ENCODE measurements at places on chromosomes 4 and X.

DNA sequence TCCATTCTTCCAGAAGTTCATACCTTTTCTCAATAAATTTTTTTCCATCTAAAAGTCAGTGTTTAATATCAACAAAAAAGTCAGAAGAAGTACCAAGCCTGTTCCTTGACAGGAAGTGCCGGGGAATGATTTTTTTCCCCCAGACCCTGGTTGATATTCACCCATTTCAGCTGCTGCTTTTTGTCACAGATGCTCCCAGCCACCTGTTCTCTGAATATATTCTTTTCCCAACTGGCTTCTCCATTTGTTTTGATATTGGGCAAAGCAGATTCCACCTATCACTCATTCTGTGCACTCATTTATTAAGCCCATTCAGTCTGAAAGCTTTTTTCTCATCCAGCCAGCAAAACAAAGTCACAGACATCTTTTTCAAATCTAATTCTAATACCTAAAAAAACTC lies 139.9 kb downstream of the FRMPD4 start:
- DNase-seq, result no peak

- no peak for DNase-seq
Observed at GRCh38 chr4:42385516-42385915, 11.8 kb upstream of the SHISA3 start.

DNA sequence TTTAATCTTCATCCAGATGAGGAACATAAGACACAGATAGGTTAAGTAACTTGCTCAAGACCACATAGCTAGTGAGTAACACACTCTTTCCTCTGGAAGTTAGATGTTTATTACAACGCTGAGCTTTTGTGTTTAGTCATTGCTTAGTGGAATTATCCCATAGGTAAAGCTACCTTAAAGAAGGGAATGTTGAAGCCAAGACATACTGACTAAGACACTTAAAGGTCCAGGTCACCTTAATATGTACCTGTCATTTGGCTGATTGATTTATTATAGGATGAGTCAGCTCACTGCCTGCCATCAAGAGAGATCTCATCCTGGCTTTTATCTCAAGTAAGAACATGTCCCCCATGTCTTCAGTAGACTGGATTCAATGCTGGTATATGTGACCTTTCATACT lies 53.4 kb downstream of the KDR start:
- no peak for DNase-seq

DNA sequence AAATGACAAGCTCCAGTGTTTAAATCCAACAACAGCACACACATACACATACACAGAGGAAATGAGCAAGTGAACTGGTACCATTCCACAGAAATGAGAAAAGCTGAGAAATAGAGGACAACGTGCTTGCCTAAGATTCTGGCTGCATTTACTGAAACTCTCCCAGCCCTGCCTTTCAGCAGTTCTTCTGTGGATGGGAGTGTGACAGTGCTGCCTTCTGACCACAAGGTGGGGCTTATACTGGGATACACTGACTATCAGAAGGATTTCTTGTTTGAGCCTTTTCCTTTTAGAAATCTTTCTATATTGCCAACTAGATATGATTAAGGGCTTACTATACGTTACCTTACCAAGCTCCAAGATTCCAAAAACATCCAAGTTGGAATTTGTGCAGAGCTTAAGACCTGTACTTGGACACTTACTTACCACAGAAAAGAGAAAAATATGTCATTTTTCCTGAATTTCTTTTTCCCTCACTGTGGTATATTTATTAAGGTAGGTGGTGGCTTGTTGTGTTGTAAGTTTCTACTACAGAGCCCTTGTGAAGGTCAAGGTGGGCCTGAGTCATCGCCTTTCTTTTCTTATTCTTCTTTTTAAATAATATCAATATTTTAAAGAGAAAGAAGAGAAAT lies 10.7 kb upstream of the CXCL8 start:
- DNase-seq, result peak; percentile 71

DNA sequence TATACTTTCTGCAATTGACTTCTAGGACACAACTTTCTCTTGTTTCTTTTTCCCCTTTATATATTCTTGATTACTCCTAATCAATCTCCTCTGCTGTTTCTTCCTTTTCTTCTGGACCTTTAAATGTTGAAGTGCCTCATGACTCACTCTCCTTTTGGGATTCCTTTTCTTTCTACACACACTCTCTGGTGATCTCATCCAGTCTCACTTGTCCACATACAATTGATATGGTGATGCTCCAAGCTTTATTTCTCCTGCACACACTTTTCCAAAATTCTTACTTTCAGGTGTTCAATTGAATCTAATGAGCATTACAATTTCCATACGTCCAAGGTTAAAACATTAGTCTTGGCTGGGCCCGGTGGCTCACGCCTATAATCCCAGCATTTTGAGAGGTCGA lies 794.8 kb upstream of the EPHA5 start:
- DNase-seq, result no peak

DNA sequence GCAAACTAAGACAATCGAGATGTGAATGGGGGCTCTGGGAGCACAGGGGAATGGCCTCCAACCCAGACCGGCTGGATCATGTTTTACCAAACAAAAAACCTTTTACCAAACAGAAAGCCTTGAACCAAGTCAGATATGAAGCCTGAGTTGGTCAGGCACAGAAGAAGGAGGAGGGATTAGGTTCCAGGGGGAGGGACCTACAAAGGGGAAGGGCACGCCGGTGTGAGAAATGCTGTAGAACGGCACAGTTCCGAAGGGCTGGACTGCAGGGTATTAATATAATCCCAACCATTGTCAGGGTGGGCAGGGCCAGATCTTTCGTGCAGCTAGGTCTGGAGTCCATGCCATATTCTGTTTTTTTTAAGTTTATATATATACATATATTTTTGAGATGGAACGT lies 52.9 kb upstream of the NYX start:
- no peak for DNase-seq

DNA sequence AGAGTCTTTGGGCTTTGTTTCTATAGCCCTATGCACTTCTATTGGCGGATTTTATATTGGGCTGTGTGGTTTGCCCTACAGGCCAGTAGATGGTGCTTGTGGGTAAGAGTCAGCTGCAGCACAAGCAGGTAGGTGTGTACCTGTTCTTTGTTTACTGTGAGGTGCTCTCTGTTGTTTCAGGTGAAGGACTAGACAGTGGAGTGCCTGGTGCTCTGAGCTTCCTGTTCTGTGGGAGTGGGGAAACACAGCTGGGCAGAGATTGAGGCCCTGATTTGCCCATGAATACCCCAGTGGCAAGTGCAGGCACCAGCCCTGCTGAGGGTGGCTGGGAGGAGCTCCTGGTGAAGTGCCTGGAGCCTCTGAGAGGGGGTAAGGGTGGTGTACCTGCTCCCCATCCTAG lies 26.3 kb upstream of the UCP1 start:
- peak; percentile 28 for DNase-seq

- no peak for DNase-seq
Observed at GRCh38 chr4:6134612-6135220, 65.6 kb downstream of the JAKMIP1 start.

GRCh38 chrX:40543661-40544328 lies 37.0 kb upstream of the ATP6AP2 start:
- peak; percentile 78 for DNase-seq

DNA sequence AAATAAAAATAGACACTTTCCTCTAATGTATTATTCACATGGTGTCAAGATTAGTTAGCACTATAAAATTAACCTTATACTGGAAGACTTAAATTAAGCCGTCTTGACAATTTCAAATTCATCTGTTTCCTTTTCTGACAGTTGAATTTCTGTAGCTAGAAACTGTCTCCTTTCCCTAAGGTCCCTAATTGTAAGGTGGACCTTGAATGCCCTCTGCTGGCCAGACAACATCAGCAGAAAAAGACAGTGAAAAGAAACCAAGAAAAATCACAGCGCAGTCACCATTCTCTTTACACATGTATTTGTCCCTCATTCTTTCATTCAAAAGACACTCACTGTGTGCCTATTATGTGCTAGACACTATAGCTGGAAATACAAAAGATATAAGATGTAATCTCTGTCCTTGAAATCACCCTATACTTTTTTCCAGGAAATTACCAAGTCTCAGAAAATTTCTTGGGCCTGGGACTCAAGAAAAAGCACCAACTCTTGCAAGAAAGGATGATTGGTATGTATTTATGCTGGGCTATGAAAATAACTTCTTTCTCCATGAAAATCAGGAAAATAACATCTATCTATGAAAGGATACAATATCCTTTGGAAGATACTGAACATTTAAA lies 32.7 kb upstream of the AMBN start:
- DNase-seq, result peak; percentile 28

DNA sequence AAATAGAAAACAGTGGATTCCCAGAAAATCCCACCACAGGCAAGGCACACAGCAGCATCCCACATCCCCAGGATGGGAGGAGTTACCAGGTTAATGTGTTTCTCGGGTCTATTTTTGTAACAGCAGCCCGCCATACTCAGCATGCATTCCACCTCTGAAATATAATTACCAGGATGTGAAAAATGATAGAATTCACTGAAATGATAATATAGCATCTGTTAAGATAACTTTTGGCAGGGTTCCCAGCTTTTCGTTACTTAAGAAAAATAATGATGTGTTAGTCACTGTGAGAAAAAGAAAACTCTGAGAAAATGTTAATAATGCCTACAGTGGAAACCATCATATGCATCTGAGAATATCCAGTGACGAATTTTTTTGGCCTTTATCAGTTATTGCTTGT lies 87.1 kb downstream of the VCX2 start:
- peak; percentile 22 for DNase-seq
